CD8-positive, alpha-beta memory T cell (primary cell): ENCODE measurements at places on chromosomes 3 and 15. TPM values are rescaled to one million over a fixed set of nuclear protein-coding genes. Genes with fewer than 3 reads are reported as not detected.

CCDC54 gene
- total RNA-seq = not detected

TMEM207 gene
- not detected for total RNA-seq

SLC25A20 gene
- 29.1 TPM for total RNA-seq

GRCh38 chr3:4462369-4463040 lies 4.6 kb downstream of the SUMF1 start:
- no peak for DNase-seq
- no peaks in the 10 kb centered on the region for H3K27me3 ChIP-seq
- H3K36me3 ChIP-seq = no peaks in the 10 kb centered on the region

- no peaks in the 10 kb centered on the region for H3K27me3 ChIP-seq
- DNase-seq = no peak
- no peak overlapping the region for H3K4me3 ChIP-seq
- H3K27ac ChIP-seq = no peak overlapping the region
- no peaks in the 10 kb centered on the region for H3K4me1 ChIP-seq
- H3K36me3 ChIP-seq = no peaks in the 10 kb centered on the region
Measured at GRCh38 chr15:31501536-31502157, 175.0 kb downstream of the KLF13 start.

GRCh38 chr3:130677343-130677742 lies 69.3 kb downstream of the PIK3R4 start:
- H3K4me1 ChIP-seq = no peaks in the 10 kb centered on the region
- no peak overlapping the region for H3K27ac ChIP-seq
- H3K4me3 ChIP-seq = no peak overlapping the region
- no peaks in the 10 kb centered on the region for H3K27me3 ChIP-seq

DNA sequence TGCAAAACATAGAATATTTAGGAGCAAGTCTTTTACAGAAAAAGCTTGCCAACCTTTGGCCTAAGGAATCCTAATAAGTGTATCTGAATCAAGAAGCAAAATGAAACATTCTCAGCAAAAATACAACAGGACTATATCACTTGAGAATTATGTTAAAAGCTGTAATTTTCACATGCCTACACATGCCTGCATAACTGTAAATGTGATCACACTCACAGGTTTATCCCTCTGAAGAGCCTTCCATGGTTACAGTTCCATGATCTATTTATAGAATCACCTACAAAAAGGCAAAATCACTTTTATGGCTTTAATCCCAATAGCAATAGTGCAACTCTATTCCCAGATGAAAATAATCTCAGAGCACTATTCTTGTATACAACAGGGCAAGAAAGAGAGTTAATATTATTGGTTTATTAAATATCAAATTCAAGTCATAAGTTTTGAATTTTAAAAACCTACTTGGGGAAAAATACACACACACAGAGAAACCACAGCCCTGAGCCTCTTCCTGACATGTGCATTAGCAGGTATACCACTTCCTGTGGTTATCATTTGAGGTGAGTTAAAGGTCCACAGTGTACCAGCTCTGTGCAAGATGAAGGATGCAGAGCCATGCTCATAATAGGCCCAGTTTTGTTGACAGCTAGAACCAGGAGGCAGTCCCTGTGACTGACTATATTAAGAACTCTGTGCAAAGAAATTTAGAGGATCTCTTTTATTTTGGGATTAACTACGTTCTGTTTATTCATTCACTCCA lies 252.5 kb upstream of the TGFBR2 start:
- no peaks in the 10 kb centered on the region for H3K36me3 ChIP-seq
- no peaks in the 10 kb centered on the region for H3K27me3 ChIP-seq
- no peak overlapping the region for H3K27ac ChIP-seq

DNA sequence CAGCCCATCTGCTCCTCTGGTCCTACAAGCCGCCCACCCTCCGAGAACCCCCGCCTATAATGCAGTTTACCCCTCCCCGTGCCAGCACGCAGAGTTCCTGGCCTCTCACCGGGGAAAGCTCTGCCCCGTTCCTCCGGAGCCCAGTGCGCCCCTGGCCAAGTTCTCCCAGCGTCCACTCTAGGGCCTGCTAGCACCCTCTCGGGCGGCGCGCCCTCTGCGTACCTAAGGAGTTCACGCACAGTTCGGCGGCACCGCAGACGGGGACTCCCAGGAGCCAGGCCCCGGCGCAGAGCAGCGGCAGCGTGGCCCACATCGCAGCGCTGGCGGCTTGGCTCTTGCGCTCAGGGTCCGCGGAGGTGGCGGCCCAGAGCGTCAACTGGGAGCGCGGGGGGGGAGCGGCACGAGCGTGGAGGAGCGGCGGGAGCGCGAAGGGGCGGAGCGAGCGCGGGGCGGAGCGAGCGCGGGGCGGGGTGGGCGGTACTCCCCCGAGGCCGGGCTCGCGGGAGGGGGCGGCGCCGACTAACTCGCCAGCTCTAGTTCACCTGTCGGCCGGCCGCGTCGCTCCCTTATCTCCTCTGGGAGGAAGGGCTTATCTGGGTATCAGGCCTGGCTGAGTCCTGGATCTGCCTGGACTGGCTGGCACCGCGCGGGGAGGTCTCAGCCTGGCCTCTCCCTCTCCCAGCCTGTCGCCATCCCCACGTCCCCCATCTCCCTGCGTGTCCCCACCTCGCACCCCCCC lies at the start of gene CTSH:
Gene CTSH (minus strand): TSS at position 378 of the 739 bp plus-strand sequence. CDS start 65 bp downstream, at position 313.
- no peaks in the 10 kb centered on the region for H3K27me3 ChIP-seq
- H3K4me1 ChIP-seq = peaks cover 8% of the 10 kb centered on the region
